T-helper 1 cell treated with Interleukin-12 subunit alpha and Interleukin-12 subunit beta and Interleukin-4 antibody, amounts not matched to agents 30 ng/mL and 1 ng/mL, for 36 hours (primary cell): ENCODE measurements at places on chromosomes 12 and 14. TPM values are rescaled to one million over a fixed set of nuclear protein-coding genes. Genes with fewer than 3 reads are reported as not detected.

Gene PDE3A
- total RNA-seq, result not detected in 2 replicates

Gene HOTAIR
- total RNA-seq, result not detected in 2 replicates

Gene VRK1
- total RNA-seq, result 50.3 and 55.4 TPM in 2 replicates

Gene C12orf60
- total RNA-seq, result 1.2 and 1.8 TPM in 2 replicates

Gene SLC35F4
- total RNA-seq, result not detected in 2 replicates

Gene GPR162
- 0.17 and 0.29 TPM in 2 replicates for total RNA-seq

Gene GZMB
- total RNA-seq, result 1,728 and 1,734 TPM in 2 replicates

Gene TNFAIP2
- total RNA-seq, result 5.7 and 7.7 TPM in 2 replicates

Gene RAPGEF3
- total RNA-seq, result 0.56 and 1.1 TPM in 2 replicates

Gene RTL1
- total RNA-seq, result not detected in 2 replicates

Gene LMNTD1
- total RNA-seq, result not detected in 2 replicates

Gene PIGH
- total RNA-seq, result 16.8 and 19.1 TPM in 2 replicates

Gene RNASE7
- not detected in 2 replicates for total RNA-seq

Gene ZNF410
- total RNA-seq, result 53.2 and 58.4 TPM in 2 replicates

Gene CEBPE
- 0.34 TPM in 1 of 2 replicates, not detected in the other for total RNA-seq

Gene GLT1D1
- 0.22 and 0.56 TPM in 2 replicates for total RNA-seq

Gene PZP
- not detected in 2 replicates for total RNA-seq

Gene KRT82
- total RNA-seq, result not detected in 2 replicates

Gene CACNA1C
- total RNA-seq, result 0.42 and 0.54 TPM in 2 replicates

Gene PRR4
- total RNA-seq, result 2.1 and 2.4 TPM in 2 replicates

Gene PLCZ1
- not detected in 2 replicates for total RNA-seq

Gene KLRC2
- not detected in 2 replicates for total RNA-seq

Gene ZNF891
- 2.1 and 2.2 TPM in 2 replicates for total RNA-seq

Gene FGD4
- total RNA-seq, result 0.20 and 0.39 TPM in 2 replicates

Gene ANP32D
- total RNA-seq, result not detected in 2 replicates

Gene AQP6
- not detected in 2 replicates for total RNA-seq

Gene RAD51AP1
- total RNA-seq, result 27.4 and 33.0 TPM in 2 replicates

Gene TPH2
- not detected in 2 replicates for total RNA-seq

Gene FBXO34
- 17.7 and 18.9 TPM in 2 replicates for total RNA-seq

Gene PTHLH
- total RNA-seq, result not detected in 2 replicates

Gene TAS2R7
- total RNA-seq, result not detected in 2 replicates

Gene KRT3
- not detected in 2 replicates for total RNA-seq

Gene DPY19L2
- total RNA-seq, result 0.32 and 0.56 TPM in 2 replicates

Gene ALX1
- not detected in 2 replicates for total RNA-seq

Gene SOCS2
- 51.2 and 52.2 TPM in 2 replicates for total RNA-seq
